ENCODE measurements at places on chromosomes 5 and 9.
A peak's percentile ranks its signal among the peaks of the same experiment; 100 is the strongest.

- DNase-seq: no peak
Measured at GRCh38 chr9:134652291-134653225, 11.0 kb downstream of the COL5A1 start.

DNA sequence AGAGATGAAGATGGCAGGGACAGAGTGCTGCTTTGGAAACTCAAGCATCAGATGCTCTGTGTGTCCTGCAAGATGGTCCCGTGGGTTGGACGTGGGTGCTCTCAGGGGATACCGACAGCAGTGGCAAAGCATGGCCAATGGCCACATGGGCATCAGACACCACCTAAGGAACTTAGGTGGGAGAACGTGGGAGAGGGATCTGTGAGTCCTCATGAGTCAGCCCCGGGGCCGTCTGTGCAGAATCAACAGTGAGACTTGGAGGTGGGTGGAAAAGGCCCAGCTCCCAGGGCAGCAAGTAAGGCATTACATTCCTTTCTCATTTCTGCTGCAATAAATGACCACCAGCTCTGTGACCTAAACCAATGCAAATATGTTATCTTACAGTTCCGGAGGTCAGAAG, 77.0 kb downstream of the RAD23B start:
- no peak for DNase-seq

DNA sequence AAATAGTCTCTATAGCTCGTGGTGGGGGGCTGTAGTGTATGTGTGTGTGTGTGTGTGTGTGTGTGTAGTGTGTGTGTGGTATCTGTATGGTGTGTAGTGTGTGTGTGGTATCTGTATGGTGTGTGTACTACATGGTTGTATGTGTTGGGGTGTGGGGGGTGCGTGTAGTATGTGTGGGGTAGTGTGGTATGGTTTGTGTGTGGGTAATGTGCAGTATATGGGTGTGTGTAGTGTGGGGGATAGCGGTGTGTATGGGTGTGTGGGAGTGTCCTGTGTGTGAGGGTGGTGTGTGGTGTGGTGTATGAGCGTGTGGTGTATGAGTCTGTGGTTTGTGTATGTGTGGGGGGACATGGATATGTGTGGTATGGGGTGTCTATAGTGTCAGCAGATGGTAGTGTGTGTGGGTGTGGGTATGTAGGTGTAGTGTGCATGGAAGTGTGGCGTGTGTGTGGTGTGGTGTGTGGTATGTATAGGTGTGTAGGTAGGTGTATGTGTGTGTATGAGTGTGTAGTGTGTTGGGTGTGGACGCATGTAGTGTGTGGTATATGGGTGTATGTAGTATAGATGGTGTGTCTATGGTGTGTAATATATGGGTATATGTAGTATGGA, 145.8 kb upstream of the IQGAP2 start:
- no peak for DNase-seq

- no peak for DNase-seq
Measured at GRCh38 chr5:77590347-77590746, 48.2 kb downstream of the OTP start.

DNA sequence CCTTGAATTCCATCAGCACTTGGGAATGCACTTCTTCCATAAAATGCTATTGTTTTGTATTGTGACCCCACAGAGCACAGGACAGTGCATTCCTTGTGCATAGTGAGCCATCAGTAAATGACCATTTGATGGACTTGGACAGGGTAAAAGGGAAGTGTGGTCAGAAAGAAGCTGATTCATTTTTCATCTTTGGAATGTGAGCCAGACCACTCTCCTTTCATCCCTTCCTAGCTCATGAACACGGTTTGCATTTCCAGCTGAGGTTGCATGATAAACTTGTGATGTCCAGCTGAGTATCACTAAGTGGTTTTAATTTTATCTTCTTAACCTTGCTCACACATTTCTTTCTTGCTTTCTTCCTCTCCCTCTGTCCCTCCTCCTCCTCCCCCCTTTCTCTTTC, 101.3 kb downstream of the NUDT12 start:
- DNase-seq: no peak

GRCh38 chr9:112200711-112201110, 25.6 kb upstream of the SUSD1 start:
- no peak for DNase-seq

DNA sequence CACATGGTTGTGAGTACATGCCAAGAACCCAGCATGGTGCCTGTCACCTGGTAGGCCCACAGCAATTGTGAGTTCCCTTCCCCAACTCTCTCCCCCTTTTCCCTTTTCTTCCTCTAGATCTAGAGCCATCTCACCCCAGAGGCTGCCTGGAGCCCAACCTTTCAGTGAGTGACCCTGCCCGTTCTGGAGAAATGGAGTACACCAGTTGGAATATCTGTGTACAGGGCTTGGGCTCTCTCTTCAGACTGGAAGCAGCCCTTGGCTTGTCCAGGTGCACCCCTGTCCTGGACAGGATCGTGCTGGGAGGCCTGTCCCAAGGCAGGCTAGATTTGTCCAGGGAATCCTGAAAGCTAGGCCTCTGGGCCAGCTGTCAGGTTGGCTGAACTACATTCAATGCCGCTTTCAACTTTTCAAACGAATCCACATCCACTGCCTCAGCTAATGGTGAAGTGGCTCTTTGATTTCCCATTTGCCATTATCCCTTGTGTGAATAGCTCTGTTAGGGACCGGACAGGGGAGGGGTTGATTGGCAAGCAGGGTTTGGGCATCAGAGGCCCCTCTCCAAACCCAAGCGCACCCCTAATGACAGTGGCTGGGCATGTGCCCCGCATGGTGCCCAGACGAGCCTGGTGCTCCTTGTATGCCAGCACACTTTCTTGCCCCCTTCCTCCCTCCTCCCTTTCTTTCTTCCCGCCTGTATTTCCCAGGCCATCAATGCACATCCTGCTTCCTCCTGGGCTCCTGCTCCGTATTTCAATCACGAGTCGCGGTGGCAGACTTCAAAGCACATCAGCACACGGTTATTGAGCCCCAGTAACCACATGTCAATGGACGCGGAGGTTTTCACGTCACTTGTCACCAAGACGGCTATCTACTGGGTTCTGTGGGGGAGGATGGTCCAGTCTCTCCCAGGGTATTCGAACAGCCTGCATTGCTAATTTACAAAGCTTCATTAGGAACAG, 211.2 kb downstream of the DAB2IP start:
- DNase-seq: no peak

DNA sequence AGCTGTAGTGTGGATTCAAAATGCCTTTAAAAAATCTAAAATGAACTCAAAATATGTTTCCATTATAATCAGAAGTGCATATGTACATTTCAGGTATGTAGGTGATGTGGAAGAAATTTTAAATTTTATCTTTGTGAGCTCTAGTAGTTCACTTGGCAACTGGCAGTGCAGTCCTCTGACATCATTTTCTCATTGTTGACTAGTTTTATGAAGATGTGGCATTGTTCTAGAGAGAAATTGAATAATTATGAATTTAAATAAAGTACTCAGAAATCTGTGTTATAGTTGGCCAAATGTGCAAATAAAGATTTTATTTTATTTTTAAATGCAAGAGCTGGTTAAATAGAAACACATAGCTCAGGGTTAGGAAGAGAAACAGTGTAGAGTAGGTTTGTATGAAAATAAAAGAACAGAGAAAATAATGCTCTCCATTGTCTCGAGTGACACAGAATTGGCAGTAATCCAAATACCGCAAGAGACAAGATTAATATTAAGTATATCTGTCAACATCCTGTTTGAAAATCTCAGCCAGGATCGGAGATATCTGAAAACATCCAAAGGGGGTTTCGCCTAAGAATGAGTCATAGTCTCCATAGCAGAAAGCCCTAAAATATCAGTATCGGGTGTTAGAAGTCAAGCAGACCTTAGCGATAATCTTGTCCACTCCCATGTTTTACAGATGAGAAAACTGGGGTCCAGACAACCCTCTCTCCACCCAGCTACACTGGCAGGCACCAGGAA, 189.4 kb downstream of the CCDC192 start:
- no peak for DNase-seq

- no peak for DNase-seq
Measured at GRCh38 chr5:74124826-74125225, 498.8 kb downstream of the ARHGEF28 start.

DNA sequence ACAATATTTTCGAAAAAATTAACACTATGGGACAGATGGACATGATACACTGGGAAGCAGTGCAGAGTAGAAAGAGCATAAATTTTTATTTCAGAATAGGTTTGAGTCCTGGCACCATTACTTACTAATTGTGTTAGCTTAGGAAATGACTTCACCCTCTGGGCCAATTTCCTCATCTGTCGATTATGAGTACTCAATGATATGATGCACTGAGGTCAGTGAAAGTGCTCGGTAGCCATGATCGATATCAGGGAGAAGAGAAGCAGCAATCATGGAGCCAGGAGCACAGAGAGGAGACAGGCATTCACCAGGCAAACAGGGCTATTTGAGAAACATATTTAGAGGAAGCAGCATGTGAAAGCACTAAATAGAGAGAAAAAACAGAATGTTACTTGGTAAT, 29.4 kb downstream of the NR6A1 start:
- DNase-seq: no peak

GRCh38 chr9:34559624-34560455, 29.7 kb downstream of the CNTFR start:
- peak; percentile 79 for DNase-seq

GRCh38 chr5:80002677-80003076, 11.6 kb upstream of the MTX3 start:
- no peak for DNase-seq

DNA sequence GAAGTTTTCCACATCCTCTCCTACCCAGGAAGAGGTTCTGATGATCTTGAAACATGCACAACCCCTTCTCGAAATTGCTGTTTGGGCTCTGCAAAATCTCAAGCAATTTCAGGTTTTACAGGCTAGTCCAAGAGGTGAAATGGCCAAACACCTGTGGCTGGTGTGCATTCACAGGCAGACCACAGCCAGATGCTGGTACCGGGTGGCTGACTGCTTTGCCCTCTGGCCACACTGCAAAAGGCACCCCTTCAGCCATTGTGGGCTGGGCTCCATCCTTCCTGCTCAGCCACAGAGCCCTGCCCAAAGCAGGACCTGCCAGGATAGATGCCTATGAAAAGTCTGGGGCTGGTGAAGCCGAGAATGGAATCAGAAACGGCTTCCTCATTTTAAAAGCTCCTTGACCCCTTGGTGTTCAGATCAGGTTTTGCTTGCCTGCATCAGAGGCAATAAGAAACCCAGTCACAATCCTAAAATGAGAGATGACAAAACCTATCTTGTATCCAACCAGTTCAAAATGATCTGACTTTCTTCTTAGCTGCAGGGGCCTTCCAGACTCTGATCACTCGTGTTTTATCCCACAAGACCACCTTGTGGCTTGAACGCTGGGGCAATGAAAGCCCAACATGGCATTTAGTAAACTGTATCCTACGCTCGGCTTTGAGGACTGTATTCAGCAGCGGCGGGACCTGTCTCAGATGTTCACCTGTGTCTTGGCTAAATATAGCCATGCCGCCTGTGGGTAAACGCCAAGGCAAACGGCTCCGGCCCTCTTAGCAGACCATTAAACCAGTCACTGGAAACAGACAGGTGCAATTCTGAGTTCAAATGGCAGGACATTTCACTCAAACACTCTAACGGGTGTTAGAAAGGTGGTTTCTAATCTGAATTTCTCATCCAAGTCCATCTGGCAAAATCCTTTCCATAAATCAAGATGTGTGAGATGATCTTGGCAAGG, 49.6 kb downstream of the EPB41L4B start:
- no peak for DNase-seq

GRCh38 chr9:8850914-8851313, 1051.3 kb upstream of the DMAC1 start:
- DNase-seq: peak; percentile 44

- DNase-seq: peak; percentile 54
Measured at GRCh38 chr9:127049044-127049443, 73.4 kb downstream of the ANGPTL2 start.

- peak; percentile 15 for DNase-seq
Measured at GRCh38 chr9:134624137-134624591, 17.4 kb upstream of the COL5A1 start.

GRCh38 chr5:72232838-72233237, 87.2 kb downstream of the MRPS27 start:
- DNase-seq: no peak

DNA sequence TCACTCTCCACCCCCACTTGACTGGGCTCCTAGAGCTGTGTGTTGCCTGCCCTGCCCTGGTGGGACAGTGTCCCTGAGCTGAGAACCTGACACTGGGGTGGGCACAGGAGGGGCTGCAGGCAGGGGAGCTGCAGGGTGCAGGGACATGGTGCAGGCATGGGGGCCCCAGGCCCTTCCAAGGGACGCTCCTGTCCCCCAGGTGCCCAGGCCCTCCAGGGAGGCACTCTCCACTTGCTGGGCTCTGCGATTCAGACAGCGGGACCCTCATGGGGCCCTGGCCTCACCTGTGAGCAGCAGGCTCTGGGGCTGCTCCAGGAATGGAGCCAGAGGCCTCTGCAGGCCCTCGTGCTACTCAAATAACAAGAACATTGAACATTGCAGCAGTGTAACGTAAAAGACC, 89.4 kb downstream of the BARX1 start:
- no peak for DNase-seq

DNA sequence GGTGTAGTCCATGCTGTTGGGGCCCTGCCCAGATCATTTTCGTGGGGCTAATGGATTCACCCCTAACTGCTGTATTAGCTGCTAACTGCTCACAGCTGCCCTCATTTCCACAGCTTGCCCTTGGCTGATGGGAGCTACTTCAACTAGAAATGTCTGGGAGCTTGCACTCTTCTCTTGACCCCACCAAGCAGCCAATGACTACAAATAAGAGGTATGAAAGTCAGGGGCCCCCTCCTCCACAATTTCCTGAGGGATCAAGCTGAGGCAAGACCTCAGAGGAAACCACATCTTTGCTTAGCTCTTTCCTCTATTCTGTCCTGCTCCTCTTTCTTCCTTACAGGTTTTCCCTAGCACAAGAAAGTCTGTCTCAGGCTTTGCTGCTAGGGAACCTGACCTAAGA, 397.5 kb downstream of the MLLT3 start:
- DNase-seq: no peak

GRCh38 chr9:19493174-19493811, 84.5 kb downstream of the ACER2 start:
- peak; percentile 61 for DNase-seq

- DNase-seq: peak; percentile 39
Measured at GRCh38 chr5:139091439-139092156, 106.6 kb downstream of the SIL1 start.

- no peak for DNase-seq
Measured at GRCh38 chr5:42963412-42963811, 76.7 kb downstream of the ANXA2R start.

DNA sequence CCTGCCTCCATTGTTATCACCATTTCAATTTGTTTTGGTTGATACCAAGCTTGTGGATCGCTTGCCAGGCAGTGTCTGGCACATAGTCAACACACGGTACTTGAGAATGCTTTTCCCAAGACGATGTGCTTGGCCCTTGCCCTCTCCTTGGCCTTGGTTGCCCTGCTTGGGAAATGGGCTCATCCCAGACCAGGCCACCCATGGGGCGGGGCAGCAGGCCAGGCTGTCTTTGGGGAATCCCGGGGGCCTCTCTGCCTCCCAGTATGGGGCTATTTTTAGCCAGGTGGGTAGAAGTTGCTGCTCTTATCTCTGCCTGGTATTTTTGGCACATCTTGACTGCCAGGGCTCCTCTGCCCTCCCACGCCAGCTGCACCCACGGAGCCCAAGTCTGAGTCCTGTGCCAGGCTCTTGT, 49.9 kb downstream of the LMX1B start:
- no peak for DNase-seq

GRCh38 chr9:20472342-20473045, 149.8 kb downstream of the MLLT3 start:
- DNase-seq: no peak

All from right hindlimb (tissue), 1 donor.